ENCODE measurements at places on chromosomes 12 and 14.

DNA sequence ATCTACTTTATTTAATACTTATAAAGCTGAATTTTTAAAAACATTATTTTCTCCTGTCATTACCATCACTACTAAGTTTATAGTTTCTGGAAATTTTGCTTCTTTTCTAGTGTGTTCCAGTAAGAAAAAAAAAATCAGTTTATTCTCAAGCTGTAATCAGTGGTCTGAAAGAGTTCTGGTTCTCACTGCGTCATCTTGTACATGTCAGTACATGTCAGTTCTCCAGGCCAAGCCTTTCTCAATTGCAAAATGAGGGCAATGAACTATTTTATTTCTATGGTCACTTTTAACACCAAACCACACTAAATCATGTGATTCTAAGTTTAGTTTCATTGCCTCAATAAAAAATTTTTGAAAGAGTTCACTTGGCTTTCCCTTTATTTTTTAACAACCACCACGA lies 468.9 kb upstream of the LRFN5 start:
- DNase-seq: no peak

DNA sequence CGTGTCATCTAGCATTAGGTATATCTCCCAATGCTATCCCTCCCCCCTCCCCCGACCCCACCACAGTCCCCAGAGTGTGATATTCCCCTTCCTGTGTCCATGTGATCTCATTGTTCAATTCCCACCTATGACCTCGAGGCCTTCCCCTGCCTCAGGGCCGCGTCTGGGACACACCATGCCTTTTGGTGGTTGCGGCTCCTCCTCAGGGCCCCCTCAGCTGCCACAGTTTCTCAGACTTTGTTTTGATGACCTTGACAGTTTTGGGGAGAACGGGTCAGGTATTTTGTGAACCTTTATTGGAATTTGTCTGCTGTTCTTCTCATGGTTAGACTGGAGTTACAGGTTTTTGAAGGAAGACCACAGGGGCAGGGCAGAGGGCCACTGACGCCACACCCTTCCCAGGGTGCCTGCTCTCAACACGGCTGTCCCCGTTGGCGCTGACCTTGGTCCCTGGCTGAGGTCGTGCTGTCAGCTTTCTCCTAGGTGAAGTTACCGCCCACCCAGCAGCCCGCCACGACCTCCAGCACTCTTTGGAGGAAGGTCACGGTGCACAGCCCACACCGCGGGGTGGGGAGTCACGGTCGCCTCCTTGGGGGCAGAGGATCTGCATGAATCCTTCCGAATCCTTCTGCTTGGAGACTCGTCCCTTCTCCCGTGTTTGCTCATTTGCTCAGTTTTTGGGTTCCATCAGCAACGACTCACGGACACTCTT lies 130.5 kb downstream of the KIF26A start:
- DNase-seq: peak; percentile 69

- DNase-seq: peak; percentile 48
Measured at GRCh38 chr12:1912580-1913376, 5.7 kb downstream of the CACNA2D4 start.

DNA sequence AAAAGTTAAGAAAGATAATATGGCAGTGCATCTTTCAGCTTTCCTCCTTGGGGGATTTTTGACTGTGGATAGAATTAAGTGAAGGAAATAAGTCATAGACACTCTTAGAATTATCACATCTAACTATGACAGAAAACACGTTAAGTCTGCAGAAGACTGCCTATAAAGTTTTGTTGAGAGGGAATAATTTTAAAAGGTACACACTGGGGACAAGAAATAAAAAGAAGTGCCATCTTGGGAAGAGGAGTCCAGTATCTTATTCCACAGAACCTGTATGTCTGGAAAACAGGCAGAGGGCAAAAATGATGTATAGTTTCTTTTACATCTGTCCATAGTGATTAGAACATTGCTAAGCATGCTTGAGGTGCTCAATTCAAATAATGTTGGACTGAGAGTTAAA lies 80.7 kb downstream of the IGF1 start:
- DNase-seq: no peak

DNA sequence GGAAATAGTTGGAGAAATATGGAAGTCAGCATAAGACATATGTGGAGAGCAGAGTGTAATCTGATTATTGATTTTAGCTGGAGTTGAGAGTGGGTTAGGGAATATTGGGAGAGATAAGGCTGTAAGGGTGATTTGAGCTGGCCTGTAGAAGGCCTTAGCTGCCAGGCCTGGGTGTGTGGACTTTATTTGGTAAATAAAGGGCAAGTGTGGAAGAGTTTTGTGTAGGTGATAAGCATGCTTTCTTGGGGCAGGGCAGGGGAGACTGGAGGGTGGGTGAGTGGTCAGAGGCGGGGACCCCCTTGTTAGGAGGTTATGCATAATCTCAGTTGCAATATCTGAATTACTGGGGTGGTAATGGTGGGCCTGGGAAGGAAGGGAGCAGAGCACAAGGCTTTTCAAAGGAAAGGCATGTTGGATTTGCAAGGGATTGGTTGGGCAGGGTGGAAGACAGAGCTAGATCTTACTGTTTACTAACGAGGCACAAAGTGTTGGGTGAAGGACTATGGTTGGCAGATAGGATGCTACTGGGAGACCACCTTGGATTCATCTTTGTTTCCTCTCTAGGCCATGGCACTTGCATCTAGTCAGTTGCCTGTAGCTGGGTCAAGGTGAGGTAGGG lies 5.5 kb downstream of the KHNYN start:
- DNase-seq: no peak

- no peak for DNase-seq
Measured at GRCh38 chr12:111341426-111342065, 27.3 kb downstream of the PHETA1 start.

DNA sequence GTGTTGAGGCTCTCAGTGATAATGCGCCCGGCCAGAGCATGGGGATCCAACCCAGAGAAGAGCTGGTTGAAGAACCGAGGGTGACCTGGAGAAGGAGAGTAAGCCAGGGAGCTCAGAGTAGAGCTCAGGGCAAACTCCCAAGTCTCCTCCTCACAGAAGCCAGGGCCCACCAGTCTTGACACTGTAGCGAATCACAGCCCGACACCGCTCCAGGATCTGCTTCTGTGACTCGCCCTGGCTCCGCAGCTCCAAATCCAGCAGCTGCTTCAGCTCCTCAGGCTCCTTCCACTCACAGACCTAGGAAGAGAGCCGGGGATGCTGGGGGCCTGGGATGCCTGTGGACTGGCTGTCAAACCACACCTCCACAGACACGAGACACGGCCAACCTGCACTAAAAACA lies 8.2 kb upstream of the ZNF740 start:
- no peak for DNase-seq

GRCh38 chr14:49770212-49770817 lies 2.4 kb downstream of the KLHDC2 start:
- DNase-seq: no peak

GRCh38 chr12:92123780-92124688 lies 21.6 kb downstream of the BTG1 start:
- no peak for DNase-seq

DNA sequence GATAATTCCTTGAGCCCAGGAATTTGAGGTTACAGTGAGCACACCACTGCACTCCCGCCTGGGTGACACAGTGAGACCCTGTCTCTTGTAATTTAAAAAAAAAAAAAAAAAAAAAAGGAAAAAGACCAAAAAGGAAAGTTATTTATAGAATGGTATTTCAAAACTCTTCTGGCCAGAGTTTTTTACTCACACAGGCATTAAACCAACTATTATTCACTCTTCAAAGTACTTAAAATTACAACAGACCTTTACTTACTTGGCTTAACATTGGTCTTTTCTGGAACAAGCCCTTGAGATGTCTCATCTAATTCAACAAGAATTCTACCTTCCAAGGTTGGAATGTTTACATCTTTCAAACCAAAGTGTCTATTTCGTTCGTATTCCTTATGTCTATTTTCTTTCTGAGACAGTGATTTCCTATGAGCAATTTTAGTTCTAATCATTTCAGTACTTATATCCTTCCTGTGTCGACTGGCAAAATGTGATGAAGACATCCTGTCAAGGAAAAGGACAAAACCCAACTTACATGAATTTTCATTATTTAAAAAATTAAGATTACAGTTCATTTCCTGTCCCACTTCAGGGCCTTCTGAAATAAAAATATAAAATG lies 2.6 kb downstream of the DLGAP5 start:
- DNase-seq: no peak
